GOT3 (cell line): ENCODE measurements at places on chromosomes 7 and 10.

GRCh38 chr7:145216866-145217265, 381.0 kb upstream of the TPK1 start:
- DNase-seq, result no peak

DNA sequence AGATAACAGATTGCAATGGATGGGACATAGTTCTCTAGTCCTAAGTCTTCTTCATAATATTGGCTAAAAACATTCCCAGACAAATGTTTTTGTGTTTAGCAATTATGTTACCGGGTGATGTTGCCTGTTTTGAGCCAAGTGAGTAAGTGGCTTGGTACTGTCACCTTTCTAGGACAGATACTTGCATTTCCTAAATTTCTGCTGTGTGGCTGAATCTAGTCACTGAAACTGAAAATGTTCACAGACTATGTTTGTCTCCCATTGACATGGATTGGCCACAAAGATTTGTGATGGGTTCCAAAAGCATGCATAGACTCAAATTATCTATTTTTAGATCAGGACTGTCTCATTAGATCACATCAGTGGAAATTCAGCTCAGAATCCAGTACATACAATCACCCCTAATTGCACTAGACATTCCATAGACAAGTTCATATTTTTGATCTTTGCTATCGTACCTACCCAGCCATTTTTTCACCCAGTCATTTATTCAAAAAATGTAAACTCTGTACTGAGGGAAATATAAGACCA, 1222.1 kb upstream of the AUTS2 start:
- DNase-seq, result no peak

- no peak for DNase-seq
Measured at GRCh38 chr10:54607983-54608382, 193.0 kb downstream of the PCDH15 start.

DNA sequence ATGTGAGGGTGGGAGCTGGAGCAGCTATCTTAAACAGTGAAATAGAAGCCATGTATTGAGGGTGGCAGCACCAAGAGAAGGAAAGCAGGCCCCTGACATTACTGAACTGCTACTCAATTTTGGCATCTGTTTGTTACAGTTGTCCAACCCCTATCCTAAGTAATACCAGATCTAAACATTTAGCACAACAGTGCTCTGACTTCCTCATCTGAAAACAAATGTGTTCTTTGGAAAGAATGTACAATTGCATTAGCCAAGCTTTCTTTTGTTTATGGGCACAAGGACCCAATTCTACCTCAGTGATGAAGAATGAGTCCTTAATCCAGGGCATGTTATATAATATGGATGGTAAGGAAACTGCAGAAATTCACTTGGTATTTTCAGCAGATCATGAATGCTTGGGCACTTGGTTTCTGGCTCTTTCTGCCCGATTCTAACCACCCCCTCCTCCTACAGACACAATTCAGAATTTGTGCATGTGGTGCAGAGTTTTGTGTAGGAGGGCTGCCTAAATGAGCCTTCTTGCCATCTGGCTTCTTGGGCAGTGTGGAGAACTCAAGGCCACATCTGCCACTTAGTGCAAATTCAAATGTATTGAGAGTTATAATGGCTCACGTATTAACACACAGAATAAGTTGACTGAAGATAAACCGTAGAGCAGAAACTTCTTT, 36.9 kb upstream of the KMT2E start:
- no peak for DNase-seq

DNA sequence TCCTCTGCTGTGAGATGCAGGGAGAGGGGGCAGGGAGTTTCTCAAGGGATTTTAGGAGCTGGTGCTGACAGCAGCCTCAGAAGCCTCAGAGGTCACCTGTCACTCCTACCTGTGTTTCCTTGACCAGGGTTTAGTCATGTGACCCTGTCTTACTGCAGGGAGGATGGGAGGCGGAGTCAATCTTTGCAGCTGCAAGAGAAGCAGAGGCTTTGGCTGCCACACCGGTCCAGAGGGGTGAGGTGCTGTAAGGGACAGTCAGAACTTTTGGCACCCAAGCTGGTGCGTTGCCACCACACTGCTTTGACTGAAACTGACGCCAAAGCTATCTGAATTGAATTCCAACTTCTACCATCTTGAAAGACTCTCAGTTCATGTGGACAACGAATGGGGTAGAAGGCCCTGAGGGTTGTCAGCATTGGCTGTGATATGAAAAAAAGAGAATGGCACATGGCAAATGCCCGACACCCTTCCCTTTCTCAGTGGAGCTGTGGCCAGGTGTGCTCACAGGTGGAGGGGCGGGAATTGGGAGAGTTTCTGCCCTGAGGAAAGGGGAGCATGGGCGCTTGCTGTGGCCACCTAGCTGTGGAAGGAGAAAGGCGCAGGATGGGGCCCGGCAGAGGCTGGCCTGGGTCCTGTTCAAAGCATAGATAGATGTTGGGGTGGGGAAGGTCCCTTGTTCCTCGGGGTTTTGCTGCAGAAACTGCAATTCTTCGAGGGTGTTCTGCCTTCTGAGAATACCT, 69.3 kb downstream of the ARHGAP22 start:
- no peak for DNase-seq

GRCh38 chr7:128832880-128833147, 2.6 kb downstream of the FLNC start:
- DNase-seq, result no peak

DNA sequence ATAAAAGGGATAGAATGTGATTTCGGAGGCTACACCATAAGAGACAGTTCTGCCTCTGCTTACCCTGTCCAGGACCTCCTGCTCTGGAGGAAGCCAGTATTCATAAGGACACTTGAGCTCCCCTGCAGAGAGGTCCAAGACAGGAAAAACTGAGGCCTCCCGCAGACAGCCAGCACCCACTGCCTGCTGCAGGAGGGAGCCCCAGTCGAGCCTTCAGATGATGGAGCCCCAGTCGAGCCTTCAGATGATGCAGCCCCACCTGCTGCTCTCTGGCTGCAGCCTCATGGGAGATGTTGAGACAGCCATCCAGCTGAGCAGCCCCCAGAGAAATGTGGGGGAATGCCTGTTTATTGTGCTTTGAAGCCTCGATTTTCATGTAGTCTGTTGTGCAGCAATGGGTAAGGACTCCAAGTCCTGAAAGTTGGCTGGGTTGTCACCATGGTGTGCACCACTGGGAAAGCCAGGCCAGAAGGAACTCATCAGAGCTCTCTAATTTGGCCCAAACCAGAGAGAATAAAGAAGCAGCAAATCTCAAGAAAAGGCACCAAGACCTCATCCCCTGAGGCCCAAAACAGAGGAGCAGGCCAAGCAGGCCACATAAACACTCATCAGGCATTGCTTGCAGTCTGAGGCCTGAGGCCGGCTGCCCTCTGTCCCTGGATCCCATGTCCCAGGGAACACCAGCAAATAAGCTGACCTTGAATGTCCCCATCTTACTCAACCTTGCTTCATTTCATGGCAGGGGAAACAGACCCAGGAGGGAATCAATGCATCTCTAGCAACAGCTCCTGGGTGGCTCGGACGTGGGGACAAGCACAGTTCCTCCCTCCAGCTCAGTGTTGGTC, 30.9 kb downstream of the CALML5 start:
- no peak for DNase-seq

DNA sequence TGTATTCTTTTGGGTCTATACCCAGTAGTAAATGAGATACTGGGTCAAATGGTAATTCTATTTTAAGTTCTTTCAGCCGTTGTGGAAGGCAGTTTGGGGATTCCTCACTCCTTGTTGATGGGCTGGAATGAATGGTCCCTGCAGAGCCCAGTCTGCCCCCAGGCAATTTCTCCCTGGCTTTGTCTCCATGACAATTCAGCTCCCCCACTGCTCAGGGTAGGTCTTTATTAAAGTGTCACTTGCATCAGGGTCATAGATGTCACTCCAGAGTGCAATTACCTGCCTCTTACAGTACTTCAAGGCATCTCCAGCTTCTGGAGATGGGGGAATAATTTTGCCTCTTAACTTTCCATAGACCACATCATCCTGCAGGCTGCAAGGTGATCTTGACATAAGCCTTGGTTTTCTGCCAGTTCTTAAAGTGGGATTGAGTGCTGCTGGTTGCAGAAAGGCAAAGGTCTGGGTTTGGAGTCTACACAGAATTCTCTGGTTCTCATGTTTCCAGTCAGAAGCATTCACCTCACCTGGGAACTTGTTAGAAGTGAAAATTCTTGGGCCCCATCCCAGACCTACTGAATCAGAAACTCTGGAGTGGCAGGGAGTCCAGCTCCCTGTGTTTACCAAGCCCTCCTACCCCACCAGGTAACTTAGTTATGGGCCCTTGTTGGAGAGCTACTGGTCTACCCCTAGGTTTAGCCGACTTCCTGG, 442.4 kb downstream of the GALNT17 start:
- no peak for DNase-seq

GRCh38 chr7:139598642-139599041, 75.2 kb downstream of the CLEC2L start:
- no peak for DNase-seq

DNA sequence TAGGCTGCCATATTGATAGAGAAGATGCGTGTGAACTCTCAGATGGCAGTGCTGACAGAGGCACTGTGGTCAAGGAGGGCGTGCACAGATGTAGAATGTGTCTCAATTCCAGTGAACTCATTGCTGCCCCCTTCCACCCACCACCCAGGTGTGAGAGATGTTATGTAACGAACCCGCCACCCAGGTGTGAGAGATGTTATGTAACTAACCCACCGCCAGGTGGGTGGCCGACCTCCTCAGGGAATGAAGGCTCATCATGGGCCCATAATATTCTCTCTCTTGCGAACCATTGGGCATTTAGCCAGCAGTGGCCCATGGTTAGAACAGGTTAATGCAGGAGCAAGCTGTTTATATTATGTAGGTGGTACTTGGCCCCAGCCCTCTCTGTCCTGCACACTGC, 140.4 kb upstream of the MTPN start:
- no peak for DNase-seq

- no peak for DNase-seq
Measured at GRCh38 chr10:47056247-47056510, 145.0 kb downstream of the PTPN20 start.

DNA sequence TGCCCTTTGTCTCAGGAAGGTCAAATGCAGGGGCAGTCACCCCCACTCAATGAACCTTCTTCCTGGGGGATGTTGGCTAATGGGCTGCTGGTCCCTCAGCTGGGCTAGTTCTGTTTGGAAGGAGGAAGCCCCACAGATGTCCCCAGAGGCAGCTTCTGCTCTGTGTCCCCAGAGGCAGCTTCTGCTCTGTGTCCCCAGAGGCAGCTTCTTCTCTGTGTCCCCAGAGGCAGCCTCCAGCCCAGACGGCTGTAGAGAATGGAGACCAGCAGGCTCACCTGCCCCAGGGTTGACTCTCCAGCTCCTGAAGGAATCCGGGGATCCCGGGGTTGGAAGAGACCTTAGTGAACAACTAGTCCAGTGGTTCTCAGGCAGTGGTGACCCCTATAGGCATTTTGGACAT, 62.5 kb upstream of the LEP start:
- DNase-seq, result no peak

DNA sequence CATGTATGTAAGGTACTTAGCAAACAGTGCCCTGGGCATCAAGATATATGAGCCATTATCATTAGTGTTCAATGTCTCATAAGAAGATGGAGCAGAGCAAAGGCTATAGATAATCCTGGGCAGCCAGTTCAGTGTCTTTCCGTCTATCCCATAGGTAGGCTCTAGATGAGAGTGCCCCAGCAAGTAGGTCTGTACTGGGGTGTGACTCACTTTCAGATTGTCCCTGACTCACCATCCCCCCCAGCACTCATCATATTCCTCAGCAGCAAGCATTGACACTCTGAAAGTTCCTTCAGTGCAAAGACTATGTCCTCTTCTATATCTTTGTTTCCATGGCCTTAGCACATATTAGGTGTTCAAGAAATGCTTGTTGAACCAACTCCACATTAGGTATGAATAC, 20.0 kb upstream of the FAM204A start:
- no peak for DNase-seq

DNA sequence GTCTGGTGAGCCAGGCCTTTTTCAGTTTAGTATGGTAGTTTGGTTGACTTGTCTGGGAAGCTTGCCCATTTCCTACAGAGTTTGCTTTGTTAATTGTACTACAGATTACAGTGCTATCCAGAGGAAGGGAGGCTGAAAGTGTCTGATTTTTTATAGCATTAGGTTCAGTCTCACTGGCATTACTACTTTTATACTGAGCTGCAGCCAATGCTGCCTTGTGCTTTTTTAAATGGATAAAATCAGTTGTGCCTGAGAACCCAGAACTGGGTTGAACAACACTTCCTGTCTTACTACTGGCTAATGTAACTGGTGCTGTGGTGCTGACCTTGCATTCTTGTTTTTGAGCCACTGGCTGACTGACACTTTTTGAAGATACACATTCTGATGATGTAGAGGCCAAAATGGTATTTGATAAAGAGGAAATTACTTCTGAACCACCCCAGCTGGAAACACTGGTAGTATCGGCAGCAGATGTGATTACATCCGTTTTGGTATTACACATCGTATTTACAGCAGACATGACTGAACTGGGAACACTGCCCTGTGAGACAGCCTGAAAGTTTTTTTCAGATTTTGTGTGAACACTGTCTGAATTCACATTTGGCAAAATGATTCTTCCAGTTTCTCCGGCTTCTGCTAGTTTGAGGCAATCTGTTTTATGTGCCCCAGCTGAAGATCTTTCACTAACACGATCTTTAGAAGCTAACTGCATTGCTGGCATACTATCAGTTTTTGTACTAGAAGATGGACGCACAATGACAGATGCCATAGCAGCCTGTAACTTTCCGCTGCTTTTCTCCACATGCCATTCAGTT, 74.1 kb downstream of the NRBF2 start:
- DNase-seq, result no peak
